ENCODE measurements at places on chromosomes 12 and 14.

- DNase-seq = no peak
These were observed 89.7 kb downstream of the RFX4 start for GRCh38 chr12:106672314-106673025.

DNA sequence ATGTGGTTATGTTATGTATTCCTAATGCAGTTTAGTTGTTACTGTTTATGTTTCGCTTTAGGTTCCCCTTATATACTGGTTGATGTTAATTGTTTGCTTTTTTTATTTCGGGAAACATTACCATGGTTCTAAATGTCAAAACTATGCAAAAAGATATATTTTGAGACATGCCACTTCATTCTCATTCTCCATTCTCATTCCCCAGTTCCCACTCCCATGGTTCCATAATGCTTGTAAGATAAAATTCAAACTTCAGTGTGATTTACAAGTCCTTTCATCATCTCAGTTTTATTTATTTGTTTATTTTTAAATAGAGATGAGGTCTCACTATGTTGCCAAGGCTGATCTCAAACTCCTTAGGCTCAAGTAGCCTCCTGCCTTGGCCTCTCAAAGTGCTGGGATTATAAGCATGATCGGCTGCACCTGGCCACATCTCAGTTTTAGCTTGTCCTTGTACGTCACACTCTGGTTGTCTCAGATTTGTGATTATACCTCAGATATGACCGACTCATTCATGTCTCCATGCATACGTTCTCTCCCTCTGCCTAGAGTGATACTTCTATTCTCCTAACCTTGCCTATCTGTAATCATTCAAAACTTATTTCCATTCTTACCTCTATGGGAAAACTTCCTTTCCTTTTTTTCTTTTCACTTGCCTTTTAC, 407.8 kb upstream of the RGS6 start:
- DNase-seq = no peak

DNA sequence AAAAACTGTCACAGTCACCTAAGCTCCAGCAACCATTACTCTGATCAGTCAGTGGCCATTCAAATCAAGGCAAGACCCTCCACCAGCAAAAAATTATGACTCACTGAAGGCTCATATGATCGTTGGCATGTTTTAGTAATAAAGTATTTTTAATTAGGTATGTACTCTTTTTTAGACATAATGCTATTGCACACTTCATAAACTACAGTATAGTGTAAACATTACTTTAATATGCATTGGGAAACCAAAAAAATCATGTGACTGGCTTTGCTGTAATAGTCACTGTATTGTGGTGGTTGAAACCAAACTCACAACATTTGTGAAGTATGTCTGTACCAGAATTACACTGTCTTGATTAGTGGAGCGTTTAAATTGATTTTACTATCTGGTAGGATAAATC, 134.5 kb upstream of the GARIN6 start:
- DNase-seq = no peak

GRCh38 chr12:39348941-39349626, 93.8 kb downstream of the KIF21A start:
- no peak for DNase-seq

- no peak for DNase-seq
These were observed 26.2 kb downstream of the DIO3 start for GRCh38 chr14:101587441-101587911.

DNA sequence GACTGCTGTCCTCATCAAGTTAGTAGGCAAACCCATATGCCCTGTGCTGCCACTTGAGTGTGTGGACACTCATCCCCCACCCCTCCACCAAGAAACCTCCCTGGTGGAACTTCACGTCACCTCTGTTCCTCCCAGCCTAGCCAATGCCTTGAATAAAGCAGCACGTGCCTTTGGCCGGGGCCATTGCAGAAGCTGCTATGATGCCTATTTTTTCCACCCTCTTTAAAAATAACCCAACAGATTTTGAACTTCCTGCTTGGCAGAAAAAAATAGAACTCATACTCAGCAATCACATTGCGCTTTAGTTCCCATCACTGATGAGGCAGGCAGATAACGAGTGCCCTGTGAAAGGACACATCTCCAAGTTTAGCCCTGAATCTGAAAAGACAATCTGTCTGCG, 23.1 kb upstream of the PWP1 start:
- DNase-seq = no peak

- no peak for DNase-seq
These were observed 213.9 kb downstream of the ANO6 start for GRCh38 chr12:45429831-45430230.

DNA sequence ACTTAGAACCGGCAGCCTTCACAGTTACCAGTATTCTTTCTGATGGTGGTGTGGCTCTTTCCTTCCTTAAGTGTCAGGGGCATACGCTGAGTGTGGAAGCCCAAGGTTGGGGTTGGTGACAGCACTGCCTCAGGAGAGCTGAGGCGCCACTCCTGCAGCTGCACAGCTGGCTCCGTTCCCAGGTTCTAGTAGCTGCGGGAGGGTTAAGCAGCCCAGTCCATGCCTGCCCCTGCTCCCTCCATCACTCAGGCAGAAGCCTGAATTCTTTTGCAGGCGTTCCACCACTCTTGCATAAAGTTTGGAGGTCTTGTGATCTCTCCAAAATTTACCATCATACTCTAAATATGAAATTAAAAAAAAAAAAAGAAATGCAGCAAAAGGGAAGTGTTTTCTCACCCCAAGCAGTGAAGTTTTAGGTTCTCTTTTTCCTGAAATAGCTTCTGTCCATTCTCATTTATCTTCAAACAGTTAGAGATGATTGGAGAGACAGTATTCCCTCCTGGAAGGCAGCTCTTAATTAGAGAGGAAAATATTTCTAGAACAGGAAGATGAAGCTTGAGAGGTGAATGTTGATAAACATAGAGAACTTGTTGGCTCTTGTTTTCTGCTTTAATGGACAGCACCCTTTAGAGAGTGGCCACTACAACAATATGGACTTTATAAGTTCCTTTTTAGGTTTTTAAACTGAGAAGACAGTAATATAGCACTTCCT, 136.1 kb downstream of the FGD4 start:
- no peak for DNase-seq

DNA sequence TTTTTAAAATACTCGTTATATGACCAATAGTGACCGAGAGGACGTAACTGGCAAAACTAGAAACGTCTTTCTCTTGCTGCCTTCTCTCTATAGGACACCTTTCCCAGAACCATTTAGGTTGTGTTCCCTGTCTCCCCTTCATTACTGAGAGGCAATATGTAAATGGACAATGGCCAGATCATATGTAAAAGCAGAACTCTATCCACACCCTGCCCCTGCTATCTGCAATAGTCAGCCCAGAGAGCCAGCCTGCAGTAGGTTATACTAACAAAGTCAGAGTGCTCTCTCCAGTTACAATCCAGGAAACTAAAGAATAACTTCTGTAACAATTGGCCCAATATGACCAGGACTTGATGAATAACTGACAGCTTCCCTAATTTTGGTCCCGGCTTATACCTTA, 216.8 kb downstream of the ANO6 start:
- no peak for DNase-seq

- no peak for DNase-seq
These were observed 133.1 kb upstream of the SFSWAP start for GRCh38 chr12:131577766-131578165.

DNA sequence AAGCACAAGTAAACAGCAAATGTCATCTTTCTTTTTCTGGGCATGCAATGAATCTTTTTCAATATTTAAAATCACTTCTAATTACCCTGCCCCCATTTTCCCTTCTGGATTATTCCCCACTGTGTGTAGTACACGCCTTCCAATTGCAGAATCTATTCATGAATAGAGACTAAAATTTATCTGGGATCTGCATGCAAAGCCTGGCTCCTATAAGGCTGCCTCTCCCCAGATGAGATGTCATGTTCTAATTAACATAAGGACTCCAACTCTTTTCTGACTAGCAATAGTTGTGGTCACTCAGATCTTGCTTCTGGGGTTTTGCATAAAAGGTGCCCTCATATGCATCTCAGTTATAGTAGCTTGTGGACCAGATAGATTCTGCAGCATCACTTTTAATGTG, 473.5 kb downstream of the BTG1 start:
- DNase-seq = no peak

DNA sequence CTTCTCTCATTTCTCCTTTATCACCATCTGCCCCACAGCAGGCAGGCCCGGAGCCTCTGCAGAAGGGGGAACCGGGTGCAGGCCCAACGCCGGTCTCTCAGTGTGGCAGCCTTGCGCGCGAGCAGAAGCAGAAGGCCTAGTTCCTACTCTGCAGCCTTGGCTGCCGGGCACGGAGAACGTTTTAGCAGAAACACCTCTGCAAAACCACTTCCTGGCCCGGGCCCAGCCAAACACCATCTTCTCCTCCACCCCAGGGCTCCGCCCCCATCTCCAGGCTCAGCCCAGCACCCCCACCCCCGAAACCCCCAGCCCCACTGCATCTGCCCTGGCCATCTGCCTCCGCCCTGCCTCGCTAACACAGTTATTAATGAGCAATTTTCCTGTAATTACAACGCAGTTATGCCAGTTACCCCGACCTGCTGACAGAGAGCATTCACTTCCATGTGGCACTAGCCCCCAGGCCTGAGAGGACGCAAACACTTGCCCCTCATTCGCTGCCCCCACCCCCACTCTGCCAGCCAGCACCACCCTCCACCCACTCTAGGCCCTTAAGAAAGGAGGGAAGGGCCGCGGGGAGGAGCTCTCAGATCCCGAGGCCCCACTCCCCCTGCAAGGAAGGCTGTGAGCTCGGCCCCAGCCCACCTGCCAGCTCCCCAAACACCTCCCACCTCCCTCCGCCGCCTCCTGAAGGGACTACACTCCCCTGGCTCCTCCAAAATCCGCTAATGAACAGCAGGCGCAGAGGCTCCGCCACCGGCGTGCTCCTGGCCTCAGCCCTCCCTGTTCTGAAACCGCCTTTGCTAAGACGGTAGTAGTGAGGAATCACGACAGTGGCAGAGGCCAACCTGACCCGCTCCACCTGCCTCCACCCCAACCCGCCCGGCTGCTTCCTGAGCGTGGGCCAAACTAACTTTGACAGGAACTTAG, 44.7 kb upstream of the FBRSL1 start:
- DNase-seq = peak; percentile 91

- no peak for DNase-seq
These were observed 20.5 kb downstream of the SLC11A2 start for GRCh38 chr12:51005671-51006070.

DNA sequence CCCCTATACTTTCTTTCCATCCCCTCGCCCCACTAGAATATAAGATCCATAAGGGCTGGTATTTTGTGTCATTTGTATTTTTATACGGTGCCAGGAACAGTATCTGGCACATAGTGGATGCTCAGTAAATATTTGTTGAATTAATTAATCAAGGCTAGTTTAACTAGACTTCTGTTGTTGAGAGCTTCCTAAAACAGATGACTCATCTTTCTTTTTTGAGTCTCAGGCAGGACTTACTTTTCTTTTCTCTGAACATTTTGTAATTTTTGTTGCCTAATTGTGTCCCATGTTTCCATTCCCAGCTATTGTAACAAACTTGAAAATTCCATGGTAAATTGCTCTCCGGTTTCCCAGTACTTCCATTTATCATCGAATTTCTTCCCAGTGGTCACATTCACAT, 16.7 kb downstream of the STK38L start:
- DNase-seq = no peak
